Activated T-helper 2 cell treated with anti-CD3 and anti-CD28 coated beads, Interferon-gamma antibody, Interleukin-2, Interleukin-4, amounts not matched to agents 10 μg/mL and 5 μg/mL and 100 μg/mL, durations not matched to agents 14 hours and 24 hours and 36 hours (primary cell): ENCODE measurements at places on chromosomes 3 and 15. TPM values are rescaled to one million over a fixed set of nuclear protein-coding genes. Genes with fewer than 3 reads are reported as not detected.
A peak's percentile ranks its signal among the peaks of the same experiment; 100 is the strongest.

GRCh38 chr3:127439621-127440020, 150.9 kb downstream of the TPRA1 start:
- no peaks in the 10 kb centered on the region for H3K36me3 ChIP-seq
- H3K4me1 ChIP-seq, result no peaks in the 10 kb centered on the region
- H3K27ac ChIP-seq, result no peak overlapping the region
- peaks cover 2% of the 10 kb centered on the region for H3K27me3 ChIP-seq

- H3K4me1 ChIP-seq, result no peaks in the 10 kb centered on the region
- H3K36me3 ChIP-seq, result no peaks in the 10 kb centered on the region
- H3K27me3 ChIP-seq, result no peaks in the 10 kb centered on the region
- H3K27ac ChIP-seq, result no peak overlapping the region
- DNase-seq, result no peak
- H3K4me3 ChIP-seq, result no peak overlapping the region
Observed at GRCh38 chr3:90129730-90130129, 1022.3 kb downstream of the EPHA3 start.

DNA sequence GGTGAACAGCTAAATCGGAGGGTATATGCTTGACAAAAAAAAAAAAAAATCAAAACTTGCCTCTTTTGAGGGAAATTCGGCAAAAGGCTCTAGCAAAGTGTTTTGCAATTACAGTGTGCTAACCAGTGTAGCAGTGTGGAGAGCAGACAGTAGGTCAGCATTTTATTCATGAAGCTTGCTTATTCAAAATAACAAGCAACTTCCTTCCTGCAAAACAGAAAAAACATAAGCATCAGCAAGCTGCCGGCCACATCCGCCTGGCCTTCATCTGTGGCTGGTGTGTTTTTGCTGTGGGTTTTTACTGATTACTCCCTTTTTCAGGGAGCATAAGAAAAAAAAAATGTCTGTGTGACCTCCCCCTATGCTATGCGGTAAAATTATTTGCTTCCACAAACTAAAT, 434.1 kb downstream of the OCA2 start:
- no peak overlapping the region for H3K4me3 ChIP-seq
- no peak overlapping the region for H3K27ac ChIP-seq
- H3K27me3 ChIP-seq, result no peaks in the 10 kb centered on the region
- H3K36me3 ChIP-seq, result no peaks in the 10 kb centered on the region
- no peaks in the 10 kb centered on the region for H3K4me1 ChIP-seq

DNA sequence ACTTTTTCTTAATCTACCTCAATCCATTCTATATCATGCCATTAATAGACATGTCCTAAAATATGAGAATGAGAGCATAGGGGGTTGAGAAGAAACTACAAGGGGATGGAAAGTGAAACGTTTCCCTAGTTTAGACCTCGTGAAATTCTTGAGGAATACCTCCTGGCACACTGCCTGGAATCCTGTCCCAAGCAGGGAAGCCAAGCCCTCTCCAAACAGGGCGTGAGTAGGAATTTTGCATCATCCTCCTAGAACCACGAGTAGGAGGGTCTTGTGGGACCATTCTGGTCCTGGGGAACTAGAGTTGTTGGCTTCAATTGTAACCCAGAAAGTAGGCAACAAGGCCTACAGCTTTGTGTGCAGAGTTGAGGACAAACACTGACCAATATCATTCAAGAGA, 19.6 kb upstream of the C3orf80 start:
- peaks cover 5% of the 10 kb centered on the region for H3K4me1 ChIP-seq
- H3K27ac ChIP-seq, result no peak overlapping the region
- DNase-seq, result no peak
- H3K4me3 ChIP-seq, result no peak overlapping the region
- no peaks in the 10 kb centered on the region for H3K36me3 ChIP-seq
- peaks cover 17% of the 10 kb centered on the region for H3K27me3 ChIP-seq

- H3K27ac ChIP-seq, result no peak overlapping the region
- no peak for DNase-seq
- H3K27me3 ChIP-seq, result peaks cover 5% of the 10 kb centered on the region
Observed at GRCh38 chr3:12753275-12754028, 5.6 kb downstream of the TMEM40 start.

ASB14 gene
- total RNA-seq, result not detected in 2 replicates

PSMA4 gene
- 330 and 331 TPM in 2 replicates for total RNA-seq

GRCh38 chr3:44914936-44915335, 40.5 kb downstream of the TGM4 start:
- H3K27me3 ChIP-seq, result peaks cover 4% of the 10 kb centered on the region
- no peaks in the 10 kb centered on the region for H3K36me3 ChIP-seq
- H3K4me1 ChIP-seq, result no peaks in the 10 kb centered on the region
- H3K27ac ChIP-seq, result no peak overlapping the region
- no peak overlapping the region for H3K4me3 ChIP-seq

NXPE3 gene
- total RNA-seq, result 18.1 and 21.2 TPM in 2 replicates

AHSG gene
- not detected in 2 replicates for total RNA-seq

DNA sequence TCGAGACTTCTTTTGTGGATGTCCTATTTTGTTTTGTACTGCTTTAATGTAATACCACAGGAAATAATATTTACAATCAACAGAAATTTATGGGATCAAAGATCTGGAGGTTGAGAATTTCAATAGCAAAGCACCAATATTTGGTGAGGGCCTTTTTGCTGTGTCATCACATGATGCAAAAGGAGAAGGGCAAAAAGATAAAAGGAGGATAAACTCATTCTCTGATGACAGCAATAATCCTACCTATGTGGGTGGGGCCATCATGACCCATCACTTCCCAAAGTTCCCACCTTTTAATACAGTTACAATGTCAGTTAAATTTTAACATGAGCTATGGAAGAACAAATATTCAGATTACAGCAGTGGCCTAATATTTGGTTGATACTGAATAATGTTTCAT, 832.9 kb downstream of the OTOL1 start:
- no peak overlapping the region for H3K27ac ChIP-seq
- no peak overlapping the region for H3K4me3 ChIP-seq
- DNase-seq, result no peak
- no peaks in the 10 kb centered on the region for H3K27me3 ChIP-seq

DNA sequence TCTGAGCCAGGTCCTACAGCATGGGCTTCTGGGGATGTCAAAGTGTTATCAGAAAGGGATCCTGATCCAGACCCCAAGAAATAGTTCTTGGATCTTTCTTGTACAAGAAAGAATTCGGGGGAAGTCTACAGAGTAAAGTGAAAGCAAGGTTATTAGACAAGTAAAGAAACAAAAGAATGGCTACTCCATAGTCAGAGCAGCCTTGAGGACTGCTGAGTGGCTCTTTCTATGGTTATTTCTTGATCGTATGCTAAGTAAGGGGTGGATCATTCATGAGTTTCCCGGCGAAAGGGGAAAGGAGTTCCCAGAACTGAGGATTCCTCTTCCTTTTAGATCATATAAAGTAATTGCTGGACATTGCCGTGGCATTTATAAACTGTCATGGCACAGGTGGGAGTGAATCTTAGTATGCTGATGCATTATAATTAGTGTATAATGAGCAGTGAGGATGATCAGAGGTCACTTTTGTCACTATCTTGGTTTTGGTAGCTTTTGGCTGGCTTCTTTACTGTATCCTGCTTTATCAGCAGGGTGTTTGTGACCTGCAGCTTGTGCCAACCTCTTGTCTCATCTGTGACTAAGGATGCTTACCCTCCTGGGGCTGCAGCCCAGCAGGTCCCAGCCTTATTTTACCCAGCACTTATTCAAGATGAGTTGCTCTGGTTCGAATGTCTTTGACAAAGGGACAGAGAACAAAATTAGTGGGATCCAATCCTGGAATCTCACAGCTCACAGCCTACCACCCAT, 41.0 kb downstream of the CRYGS start:
- H3K27ac ChIP-seq, result no peak overlapping the region
- DNase-seq, result no peak
- no peak overlapping the region for H3K4me3 ChIP-seq
- peaks cover 2% of the 10 kb centered on the region for H3K27me3 ChIP-seq
- peaks cover 10% of the 10 kb centered on the region for H3K4me1 ChIP-seq
- H3K36me3 ChIP-seq, result no peaks in the 10 kb centered on the region

MUSTN1 gene
- total RNA-seq, result 1.9 and 2.6 TPM in 2 replicates

AQP9 gene
- 0.89 and 0.94 TPM in 2 replicates for total RNA-seq

DNA sequence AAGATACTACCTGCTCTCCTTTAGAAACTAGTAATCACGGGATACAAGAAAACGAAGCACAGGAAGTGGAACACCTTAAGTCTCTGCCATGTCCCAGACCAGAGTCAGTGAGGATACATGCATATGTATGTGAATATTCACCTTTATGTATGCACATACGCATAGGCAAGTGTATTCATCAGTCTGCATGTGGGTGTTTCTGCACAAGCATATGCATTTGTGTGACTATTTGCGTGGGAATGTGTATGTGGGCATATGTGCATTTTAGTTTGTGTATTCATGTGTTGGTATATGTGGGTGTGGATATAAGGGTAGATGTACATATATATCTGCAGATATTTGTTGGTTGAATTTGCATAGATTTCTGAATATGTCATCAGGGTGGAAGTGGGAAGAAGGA, 889.7 kb downstream of the AGBL1 start:
- H3K27ac ChIP-seq, result no peak overlapping the region
- no peaks in the 10 kb centered on the region for H3K27me3 ChIP-seq
- no peak overlapping the region for H3K4me3 ChIP-seq
- H3K36me3 ChIP-seq, result no peaks in the 10 kb centered on the region
- no peaks in the 10 kb centered on the region for H3K4me1 ChIP-seq

STXBP5L gene
- total RNA-seq, result not detected in 2 replicates

GRCh38 chr3:178585454-178585853, 49.2 kb downstream of the KCNMB2 start:
- DNase-seq, result no peak
- no peak overlapping the region for H3K27ac ChIP-seq
- H3K4me3 ChIP-seq, result no peak overlapping the region
- H3K4me1 ChIP-seq, result no peaks in the 10 kb centered on the region

PARL gene
- 74.9 and 81.7 TPM in 2 replicates for total RNA-seq

DNA sequence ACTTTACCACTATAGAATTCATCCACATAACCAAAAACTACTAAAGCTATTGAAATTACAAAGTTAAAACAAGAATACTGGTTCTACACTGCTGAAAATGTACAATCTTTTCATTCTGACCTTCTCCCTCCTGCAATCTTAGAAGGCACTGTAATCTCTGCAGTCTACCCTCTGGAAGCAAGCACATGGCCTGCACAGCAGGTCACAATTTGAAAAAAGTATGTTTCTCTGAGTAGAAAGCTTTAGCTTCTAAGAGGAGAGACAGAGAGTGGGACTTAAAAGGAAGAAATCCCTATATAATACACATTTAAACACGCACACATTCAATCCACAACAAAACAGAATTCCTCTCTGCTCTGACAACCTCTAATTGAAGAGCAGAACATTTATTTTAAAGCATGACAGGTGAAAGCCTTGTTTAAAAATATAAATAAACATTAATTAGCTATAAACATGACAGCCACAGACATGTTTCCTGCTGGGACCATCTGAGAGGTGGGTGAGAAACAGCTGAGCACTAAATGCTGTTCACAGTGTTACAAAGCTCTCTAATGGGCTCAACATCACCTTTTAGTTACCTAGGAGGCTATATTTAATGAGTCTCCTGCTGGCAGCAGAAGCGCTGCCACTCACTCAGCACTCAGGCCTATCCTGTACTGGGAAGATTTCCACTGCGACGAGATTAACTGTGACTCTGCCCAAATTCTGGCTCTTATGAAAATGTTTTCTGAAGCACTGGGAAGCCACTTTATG, 447.4 kb downstream of the AGBL1 start:
- H3K4me1 ChIP-seq, result no peaks in the 10 kb centered on the region
- H3K4me3 ChIP-seq, result no peak overlapping the region
- no peaks in the 10 kb centered on the region for H3K36me3 ChIP-seq

TTBK2 gene
- total RNA-seq, result 13.0 and 13.1 TPM in 2 replicates

BNC1 gene
- not detected in 2 replicates for total RNA-seq

DNA sequence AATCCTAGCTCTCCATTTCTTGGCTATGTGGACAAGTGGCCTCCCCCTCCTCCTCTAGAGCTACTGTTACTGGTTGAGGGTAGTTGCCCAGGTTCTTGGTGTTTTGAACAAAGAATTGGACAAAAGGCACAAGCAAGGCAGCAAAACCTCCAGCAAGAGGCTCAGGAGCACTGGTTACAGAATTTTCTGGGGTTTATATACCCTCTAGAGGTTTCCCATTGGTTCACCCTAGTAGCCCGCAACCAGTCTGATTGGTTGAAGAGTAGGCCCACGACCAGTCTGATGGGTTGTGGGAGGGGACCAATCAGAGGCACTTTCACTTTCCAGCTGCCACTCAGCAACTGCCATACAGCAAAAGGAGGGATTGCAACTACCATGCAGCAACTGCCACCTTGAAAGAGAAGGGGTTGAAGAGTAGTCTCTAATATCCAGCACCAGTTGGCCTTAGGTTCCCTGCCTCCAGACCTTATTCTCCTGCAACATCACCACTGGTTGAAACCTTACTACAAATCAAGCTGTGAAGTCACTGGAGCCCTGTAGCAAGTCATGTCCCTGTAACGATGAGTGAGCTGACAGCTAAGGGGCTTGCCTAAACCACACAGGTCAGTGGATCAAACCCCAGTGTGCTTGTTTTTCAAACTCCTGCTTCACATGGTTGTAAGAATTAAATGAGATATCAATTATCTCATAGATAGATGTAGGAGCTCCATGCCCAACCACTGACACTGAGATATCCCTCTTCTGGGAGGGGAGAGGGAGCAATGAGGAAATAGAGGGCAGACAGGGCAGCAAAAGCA, 2.9 kb upstream of the C15orf39 start:
- peaks cover 8% of the 10 kb centered on the region for H3K36me3 ChIP-seq
- peaks cover 37% of the 10 kb centered on the region for H3K4me1 ChIP-seq
- H3K27me3 ChIP-seq, result no peaks in the 10 kb centered on the region
- H3K4me3 ChIP-seq, result peak overlapping the region; percentile 83
- peak overlapping the region; percentile 83 for H3K27ac ChIP-seq
- DNase-seq, result peak; percentile 82

- H3K27me3 ChIP-seq, result peaks cover 35% of the 10 kb centered on the region
- H3K4me3 ChIP-seq, result no peak overlapping the region
- H3K4me1 ChIP-seq, result no peaks in the 10 kb centered on the region
- no peak for DNase-seq
- no peak overlapping the region for H3K27ac ChIP-seq
Observed at GRCh38 chr3:149306751-149307434, 26.5 kb downstream of the TM4SF18 start.

EXD1 gene
- not detected in 2 replicates for total RNA-seq

DNA sequence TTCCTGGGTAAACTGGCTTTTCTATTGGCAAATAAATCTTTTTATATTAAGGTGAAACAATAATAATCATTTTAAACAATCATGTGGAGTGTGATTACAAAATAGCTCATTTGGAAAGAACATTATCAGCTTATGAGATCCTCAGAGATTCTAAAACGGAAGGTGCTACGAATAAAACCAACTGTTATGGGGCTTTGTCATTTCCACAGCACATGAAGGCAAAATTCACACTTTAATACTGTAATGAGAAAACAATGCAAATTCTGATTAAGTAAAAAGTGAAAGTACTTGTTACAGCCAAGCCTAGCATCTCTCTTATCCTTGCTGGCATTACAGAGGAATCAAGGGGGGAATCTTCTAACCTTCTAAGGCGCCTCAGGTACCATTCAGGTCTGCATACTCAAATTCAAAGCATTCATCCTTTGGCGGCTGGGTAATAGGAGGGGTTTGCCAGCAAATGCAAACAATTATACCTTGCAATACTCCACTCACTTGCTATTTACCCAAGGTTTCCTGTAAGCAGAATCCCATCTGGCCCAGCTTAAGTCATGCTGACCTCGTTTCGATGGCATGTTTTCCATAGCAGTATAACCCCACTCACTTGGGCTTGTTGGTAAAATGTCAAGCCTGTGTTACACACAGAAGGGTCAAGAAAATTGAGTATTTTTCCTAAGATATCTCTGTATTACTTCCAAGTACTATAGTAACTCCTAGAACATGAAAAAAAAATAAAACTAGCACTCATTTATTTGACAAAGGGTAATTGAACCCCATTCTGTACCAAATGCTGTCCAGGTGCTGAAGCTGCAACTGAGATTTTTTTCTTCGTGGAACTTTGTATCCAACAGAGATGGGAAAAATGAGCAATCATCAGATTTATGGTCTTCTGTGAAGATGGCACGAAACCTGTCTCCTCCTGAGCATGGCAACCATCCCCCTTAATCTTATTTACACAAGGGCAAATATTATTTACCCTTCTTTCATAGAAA, 183.7 kb upstream of the LMCD1 start:
- H3K4me1 ChIP-seq, result no peaks in the 10 kb centered on the region
- no peak overlapping the region for H3K27ac ChIP-seq
- H3K27me3 ChIP-seq, result peaks cover 2% of the 10 kb centered on the region
